Kidney (tissue), 22 donors: ENCODE measurements at places on chromosomes 3 and 15. TPM values are rescaled to one million over a fixed set of nuclear protein-coding genes. Genes with fewer than 3 reads are reported as not detected.
A peak's percentile ranks its signal among the peaks of the same experiment; 100 is the strongest.

DNA sequence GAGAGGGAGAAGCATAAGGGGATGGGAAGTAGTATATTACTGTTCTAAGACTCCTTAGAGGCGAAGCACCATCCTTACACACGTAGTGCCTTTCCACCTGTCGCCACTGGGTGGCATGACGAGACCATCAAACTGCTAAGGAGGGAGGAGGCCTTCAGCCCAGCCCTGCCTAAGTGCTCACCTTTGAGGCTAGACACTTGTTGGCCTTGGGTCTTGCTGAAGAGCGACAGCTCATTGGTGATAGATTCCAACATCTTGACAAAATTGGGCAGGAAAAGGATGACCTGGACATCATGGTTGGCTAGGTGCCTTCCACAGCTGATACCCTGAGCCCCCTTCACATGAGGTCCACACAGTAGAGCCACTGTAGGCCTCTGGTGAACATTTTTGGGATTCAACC is 19.6 kb downstream of the CLK3 start:
- no peak overlapping the region for H3K4me3 ChIP-seq
- no peaks in the 10 kb centered on the region for H3K4me1 ChIP-seq
- no peak overlapping the region for H3K27ac ChIP-seq
- peaks cover 46% of the 10 kb centered on the region for H3K36me3 ChIP-seq
- H3K27me3 ChIP-seq: no peaks in the 10 kb centered on the region
- peak; percentile 74 for DNase-seq

DNA sequence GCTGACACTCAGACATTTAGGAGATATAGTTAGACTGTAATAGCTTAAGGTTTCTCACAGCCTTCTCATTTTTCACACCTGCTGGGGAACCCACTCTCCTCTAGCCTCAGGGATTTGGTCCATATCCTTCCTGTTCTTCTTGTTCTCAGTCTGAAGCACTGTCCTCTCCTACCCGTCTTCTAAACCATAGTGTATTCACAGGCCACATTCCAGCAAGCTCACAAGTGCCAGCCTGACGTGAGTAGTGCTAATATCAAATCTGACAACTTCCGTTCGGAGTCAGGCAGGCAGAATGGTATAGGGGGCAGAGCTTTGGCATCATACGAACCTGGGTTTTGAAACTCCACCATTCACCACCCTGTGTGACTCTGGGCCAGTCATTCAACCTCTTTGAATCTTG is 6.9 kb upstream of the CA12 start:
- no peak for DNase-seq
- H3K36me3 ChIP-seq: no peaks in the 10 kb centered on the region
- H3K4me1 ChIP-seq: no peaks in the 10 kb centered on the region
- H3K27me3 ChIP-seq: no peaks in the 10 kb centered on the region

DNA sequence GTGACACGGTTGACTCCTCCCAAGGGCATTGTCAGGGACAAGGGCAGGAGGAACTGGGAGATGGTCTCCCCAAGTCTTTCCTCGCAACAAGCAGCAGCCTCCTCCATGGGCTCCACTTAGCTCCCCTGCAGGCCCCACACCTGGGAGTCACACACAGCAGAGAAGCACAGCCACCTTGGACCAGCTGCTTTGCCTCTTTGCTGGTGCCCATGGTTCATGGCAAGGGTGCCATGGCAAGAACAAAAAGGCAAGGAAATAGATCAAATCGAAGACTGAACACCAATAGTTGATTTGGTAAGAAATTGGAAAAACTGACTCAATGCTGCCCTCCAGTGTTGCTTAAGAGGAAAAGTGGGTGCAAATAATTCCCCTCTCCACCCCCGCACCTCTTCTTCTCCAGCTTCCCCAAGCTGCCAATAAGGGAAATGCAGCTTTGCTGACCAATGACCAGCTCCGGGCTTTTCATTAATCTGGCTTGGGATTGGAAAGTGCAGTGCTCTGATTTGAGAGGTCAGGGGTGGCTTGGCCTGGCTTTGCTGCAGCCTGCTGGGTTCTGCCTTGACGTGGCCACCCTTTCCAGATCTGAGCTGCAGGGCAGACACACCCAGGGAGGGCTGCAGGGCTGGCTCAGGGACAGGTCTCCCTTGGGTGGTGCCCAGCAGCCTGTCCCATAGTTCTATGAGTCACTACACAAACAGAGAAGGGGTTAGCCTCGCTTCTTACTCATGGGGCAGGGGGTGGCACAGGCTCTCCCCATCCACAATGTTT is 162.0 kb downstream of the KLF13 start:
- DNase-seq: peak; percentile 84
- no peak overlapping the region for H3K27ac ChIP-seq
- no peaks in the 10 kb centered on the region for H3K27me3 ChIP-seq
- peaks cover 3% of the 10 kb centered on the region for H3K4me1 ChIP-seq

DNA sequence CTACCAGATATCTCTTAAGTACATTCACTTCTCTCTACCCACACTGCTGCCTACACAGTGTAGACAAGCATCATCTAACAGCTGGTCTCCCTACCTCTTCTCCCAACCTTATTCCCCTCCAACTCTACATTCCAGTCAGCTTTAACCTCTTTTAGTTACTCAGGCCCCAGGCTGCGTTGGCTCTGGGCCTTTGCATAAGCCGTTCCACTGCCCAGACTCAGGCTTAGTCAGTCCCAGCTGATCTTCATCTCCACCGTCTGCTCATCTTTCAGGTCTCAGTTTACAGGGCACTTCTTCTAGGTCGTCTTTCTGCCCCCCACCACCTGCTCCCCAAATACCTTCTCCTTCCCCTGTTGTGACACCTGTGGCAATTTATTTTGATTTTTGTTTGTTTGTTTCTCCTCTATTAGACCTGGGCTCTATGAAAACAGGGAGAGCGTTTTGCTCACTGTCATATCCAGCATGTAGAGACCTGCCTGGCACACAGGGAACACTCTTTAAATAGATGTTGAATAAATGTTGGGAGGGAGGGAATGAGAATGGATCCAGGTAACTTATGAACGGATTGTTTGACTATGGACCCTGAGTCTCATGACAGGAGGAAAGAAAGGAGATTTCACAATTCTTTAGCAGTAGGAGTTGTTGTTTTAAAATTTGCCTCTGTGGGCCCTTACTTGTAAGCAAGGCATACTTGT is 11.1 kb downstream of the SLC27A2 start:
- no peaks in the 10 kb centered on the region for H3K27me3 ChIP-seq
- no peaks in the 10 kb centered on the region for H3K36me3 ChIP-seq
- peak overlapping the region; percentile 15 for H3K27ac ChIP-seq
- DNase-seq: no peak
- no peak overlapping the region for H3K4me3 ChIP-seq

The GOLGA6D gene
- total RNA-seq: not detected

DNA sequence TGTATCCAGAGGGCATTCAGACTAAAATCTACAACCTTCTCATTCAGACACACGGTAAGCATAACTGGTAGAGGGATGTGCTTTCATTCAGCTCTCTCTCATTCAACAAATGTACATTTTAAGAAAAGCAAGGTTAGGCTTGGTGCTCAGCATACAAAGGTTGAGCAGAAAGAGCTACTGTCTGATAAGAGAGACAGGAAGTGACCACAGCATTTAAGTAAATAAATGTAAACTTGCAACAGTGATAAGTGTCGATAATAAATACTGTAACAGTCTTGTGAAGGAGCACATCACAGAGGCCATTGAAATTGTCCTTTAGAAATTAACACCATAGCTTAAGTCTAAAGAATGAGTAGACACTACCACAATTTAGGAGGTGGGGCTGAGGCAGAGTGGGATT is 3.4 kb downstream of the CD96 start:
- H3K4me1 ChIP-seq: no peaks in the 10 kb centered on the region
- H3K36me3 ChIP-seq: no peaks in the 10 kb centered on the region
- H3K27me3 ChIP-seq: no peaks in the 10 kb centered on the region
- no peak for DNase-seq
- no peak overlapping the region for H3K27ac ChIP-seq
- H3K4me3 ChIP-seq: no peak overlapping the region

GRCh38 chr3:134104031-134104430 is 74.3 kb upstream of the SLCO2A1 start:
- H3K36me3 ChIP-seq: no peaks in the 10 kb centered on the region
- no peaks in the 10 kb centered on the region for H3K27me3 ChIP-seq
- no peak overlapping the region for H3K27ac ChIP-seq
- DNase-seq: no peak
- no peak overlapping the region for H3K4me3 ChIP-seq
- no peaks in the 10 kb centered on the region for H3K4me1 ChIP-seq

DNA sequence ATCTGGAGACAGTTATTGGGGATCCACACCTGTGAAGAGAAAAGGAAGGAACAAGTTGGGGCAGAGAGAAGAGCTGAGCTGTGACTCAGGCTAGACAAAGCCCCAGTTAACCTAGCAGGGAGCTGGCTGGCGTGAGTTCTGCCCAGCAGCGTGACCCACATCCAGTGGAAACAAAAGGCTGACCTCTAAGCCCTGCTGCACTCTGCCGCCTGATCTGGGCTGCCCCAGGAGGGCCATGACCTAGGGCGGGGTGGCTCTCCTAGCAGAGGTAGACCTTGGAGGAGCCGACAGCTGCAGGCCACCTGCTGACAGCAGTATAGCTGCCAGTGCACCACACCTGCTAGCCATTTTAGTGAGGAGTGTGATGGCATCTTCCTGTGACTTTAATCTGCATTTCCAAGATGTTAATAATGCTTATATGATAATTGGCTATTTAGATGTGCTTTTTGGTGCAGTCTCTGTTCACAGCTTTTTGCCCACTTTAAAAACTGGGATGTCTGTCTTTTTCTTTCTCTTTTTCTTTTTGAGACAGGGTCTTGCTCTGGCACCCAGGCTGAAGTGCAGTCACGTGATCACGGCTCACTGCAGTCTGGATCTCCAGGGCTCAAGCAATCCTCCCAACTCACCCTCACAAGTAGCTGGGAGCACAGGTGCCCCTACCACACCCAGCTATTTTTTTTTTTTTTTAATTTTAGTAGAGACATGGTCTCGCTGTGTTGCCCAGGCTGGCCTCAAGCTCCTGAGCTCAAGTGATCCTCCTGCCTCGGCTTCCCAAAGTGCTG is 78.1 kb downstream of the LSM3 start:
- H3K27me3 ChIP-seq: no peaks in the 10 kb centered on the region
- no peak overlapping the region for H3K27ac ChIP-seq
- DNase-seq: no peak
- no peaks in the 10 kb centered on the region for H3K36me3 ChIP-seq
- H3K4me3 ChIP-seq: no peak overlapping the region
- peaks cover 3% of the 10 kb centered on the region for H3K4me1 ChIP-seq

DNA sequence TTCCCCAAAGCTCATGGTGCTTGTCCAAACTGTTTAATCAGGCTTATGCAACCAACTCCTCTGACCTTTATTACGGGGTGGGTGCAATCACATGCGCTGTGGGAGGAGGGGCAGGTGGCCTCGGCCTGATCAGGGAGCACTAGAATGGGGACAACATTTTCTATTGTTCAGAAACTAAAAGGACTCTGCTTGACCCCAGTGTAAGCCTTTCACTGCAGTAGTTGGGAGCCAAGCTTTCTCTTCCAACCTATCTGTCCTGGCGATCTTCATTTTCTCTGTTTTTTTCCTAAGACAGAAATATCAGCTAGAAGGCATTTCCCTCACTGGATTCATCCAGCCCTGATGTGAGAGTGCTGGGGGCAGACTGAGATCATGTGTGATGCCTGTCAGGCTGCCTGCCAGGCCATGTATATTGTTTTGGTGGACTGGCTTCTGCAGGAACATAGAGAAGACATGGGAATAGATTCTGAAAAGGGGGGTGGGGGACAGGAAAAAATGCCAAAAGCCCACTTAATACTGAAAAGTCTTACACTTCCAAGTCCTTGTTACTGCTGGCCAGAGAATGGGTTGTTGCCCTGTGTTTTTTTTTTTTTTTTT is 627.0 kb upstream of the TBL1XR1 start:
- no peak overlapping the region for H3K4me3 ChIP-seq
- DNase-seq: peak; percentile 62
- H3K27ac ChIP-seq: peak overlapping the region; percentile 94
- no peaks in the 10 kb centered on the region for H3K36me3 ChIP-seq

DNA sequence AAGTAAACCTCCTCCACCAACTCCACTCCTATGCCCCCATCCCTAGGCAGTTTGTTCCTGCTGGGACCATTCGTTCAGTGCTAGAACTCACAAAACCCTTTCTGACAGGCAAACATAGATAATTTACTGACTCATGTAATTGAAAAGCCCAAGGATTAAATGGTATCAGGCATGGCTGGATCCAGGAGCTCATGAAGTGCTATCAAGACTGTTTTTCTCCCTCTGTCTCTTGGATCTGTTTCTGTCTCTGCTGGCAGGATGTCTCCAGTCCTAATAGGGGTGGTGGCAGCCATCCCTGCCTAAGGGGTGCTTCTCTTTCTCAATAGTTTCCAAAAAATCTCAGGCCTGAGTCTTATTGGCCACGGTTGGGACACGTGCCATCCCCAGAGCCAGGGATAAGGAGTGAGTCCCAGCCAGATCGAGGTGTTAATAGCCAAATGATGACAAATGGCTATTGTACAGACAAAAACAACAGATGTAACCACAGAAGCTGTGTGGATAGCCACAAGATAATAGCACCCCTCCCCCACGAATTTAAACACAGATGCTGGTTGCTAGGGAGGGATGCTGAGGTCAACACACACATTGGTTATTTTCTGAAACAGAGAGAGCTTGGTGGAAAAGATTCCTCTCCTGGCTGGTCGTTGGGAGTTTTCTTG is 168.6 kb downstream of the SHQ1 start:
- H3K36me3 ChIP-seq: no peaks in the 10 kb centered on the region
- H3K27ac ChIP-seq: no peak overlapping the region
- no peak overlapping the region for H3K4me3 ChIP-seq
- no peaks in the 10 kb centered on the region for H3K4me1 ChIP-seq
- H3K27me3 ChIP-seq: no peaks in the 10 kb centered on the region
